Kidney epithelial cell (primary cell): ENCODE measurements at places on chromosomes 16 and 17. TPM values are rescaled to one million over a fixed set of nuclear protein-coding genes. Genes with fewer than 3 reads are reported as not detected.

Gene KRTAP9-4
- total RNA-seq: not detected in 2 replicates

DNA sequence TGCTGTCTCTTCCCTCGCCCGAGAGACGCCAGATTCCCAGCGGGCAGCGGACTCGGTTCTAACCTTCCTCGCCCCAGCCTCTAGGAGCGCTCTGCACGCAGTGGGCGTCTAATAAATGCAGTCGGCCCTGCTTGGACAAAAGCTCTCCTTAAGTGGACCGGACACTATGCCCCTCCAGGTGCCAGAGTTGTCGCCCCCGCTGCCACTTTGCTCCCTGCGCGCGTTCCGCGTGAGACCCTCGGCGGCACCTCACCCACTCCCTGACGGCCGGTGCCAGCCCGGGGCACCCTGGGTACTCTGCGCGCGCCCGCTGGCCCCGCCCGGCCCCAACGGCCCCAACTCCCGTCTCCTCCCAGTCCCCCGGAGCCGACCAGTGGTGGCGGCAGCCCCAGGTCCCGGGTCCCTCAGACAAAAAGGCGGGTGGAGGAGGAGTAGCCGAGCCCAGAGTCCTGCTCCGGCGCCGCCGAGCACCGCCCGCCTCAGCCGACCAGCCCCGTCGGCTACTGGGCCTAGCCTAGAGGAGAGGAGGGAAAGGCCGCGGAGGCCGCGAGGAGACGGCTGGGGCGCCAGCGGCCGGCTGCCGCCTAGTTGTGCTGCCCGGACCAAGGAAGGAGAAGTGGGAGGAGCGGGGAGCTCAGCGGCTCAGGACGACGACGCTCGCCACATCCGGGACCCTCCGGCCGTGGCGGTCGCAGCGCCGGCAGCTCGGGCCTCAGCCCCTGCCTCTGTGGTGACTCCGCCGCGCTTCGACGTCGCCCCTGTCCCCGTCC, 123.0 kb downstream of the GOSR1 start:
- peak; percentile 42 for DNase-seq

DNA sequence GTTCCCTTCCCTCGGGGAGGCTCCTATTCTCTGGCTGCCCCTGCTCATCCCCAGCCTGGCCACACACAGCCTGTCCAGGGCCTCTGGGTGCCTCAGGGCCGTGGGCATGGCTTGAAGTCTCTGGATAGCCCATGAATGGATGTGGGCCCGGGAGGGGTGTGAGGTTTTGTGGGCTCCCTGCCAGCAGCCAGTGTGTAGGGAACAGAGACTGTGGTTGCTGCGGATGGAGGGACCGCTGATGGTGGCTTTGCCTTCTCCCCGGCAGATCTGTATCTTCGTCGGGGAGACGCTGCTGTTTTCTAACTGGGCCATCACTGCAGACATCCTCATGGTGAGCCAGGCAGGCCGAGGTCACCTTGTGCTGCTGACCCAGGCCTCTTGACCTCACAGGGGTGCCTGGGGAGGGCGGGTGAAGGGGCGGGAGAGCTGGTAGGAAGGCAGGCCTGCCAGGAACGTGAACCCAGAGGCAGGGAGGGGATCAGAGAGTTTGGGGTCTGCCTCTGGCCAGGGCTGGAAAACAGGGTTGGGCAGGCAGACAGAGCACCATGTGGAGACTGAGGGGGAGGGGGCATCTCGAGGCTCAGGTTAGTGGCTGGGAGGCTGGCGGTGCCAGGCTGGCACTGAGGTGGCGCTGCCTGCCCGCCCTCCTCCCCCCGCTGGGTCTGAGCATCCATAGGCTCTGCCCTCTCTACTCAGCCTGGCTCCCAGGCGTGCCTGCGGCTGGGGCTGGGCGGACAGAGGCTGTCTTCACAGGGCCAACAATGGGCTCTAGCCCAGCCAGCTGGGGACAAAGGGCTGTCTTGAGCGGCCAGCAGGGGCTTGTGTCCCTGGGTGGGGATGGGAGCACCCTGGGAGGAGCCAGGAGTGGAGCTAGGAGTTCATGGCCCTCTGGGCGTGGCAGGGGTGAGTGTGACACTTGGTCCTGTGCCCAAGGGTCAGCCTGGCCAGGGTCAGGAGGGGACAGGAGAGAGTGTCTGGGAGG, 21.4 kb downstream of the MYBBP1A start:
- no peak for DNase-seq

Gene ARRB2
- total RNA-seq: 5.8 and 6.8 TPM in 2 replicates

DNA sequence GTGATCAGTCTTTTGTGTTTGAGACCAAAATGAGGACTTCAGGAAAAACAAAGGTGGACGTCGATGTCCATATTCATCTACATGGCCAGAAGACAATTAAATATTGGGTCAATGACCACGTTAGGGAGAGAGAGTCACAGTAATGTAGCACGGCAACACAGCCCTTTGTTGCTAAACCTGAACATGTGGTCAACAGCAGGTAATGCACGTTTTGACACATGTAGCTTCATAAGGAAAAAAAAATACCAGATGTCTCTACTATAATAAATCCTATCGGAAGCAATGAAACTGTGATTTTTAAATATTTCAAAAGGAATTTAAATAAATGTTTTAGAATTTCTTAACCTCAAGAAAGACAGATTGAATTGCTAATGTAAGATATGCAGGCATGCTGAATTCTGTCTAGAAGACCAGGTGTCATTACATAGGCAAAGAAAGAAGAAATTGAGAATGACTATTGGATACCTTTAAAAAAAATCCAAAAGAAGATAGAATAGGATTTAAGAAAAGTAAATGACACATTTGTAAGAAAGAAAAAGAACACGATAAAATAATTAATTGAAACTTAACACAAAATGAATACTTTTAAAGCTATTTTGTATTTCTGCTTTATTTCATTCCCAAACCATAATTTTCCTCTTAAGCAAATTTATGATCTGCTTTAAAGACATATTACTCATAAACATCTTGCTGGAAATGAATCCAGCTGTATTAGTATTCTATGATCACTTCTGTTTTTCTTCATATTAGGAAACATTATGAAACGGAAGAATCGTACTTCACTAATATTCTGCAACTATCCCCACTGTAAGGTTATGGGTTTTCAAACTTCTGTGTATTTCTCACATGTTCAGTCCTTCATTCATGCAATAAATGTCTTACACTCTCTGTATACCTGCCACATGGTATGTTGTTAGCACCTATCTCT, 30.1 kb downstream of the ABCA8 start:
- DNase-seq: no peak

- DNase-seq: no peak
Observed at GRCh38 chr16:27273330-27273669, 4.7 kb upstream of the NSMCE1 start.

DNA sequence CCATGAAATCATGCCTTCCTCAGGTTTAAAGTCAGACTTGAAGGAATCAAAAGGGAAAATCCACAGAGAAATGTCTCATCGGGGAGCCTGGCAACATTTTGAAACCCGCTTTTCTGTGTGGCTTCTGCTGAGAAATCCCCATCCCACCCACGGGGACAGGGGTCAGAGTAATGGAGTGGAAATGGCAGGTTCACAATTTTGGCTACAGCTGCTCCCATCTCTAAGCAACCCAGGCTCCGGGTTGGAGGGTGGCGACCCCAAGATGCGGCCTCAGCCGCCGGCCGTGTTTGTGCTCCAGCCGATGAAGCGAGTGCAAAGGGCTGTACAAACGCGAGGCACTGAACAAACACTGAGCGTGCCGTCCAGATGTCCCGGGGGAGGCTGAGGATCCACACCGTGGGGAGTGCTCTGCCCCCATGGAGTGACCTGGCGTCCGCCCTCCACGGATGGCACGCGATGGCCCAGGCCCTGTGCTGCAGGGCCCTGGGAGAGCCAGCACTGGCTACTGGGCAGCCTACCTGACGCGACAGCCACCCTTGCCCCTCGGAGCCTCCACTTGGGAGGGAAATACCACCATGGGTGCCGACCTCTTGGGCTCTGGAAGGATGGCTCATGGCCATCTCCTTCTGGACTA, 22.2 kb downstream of the SLC43A2 start:
- no peak for DNase-seq

- DNase-seq: peak; percentile 93
Observed at GRCh38 chr16:80027007-80027965, 426.7 kb upstream of the MAF start.

GRCh38 chr17:61709567-61709966, 118.5 kb upstream of the NACA2 start:
- DNase-seq: no peak

Gene ZFPM1
- 3.7 and 6.2 TPM in 2 replicates for total RNA-seq

Gene PSMB10
- total RNA-seq: 33.9 and 36.6 TPM in 2 replicates

GRCh38 chr17:30224419-30224960, 11.0 kb downstream of the SLC6A4 start:
- no peak for DNase-seq

GRCh38 chr16:11163761-11164261, 92.2 kb downstream of the SOCS1 start:
- no peak for DNase-seq

DNA sequence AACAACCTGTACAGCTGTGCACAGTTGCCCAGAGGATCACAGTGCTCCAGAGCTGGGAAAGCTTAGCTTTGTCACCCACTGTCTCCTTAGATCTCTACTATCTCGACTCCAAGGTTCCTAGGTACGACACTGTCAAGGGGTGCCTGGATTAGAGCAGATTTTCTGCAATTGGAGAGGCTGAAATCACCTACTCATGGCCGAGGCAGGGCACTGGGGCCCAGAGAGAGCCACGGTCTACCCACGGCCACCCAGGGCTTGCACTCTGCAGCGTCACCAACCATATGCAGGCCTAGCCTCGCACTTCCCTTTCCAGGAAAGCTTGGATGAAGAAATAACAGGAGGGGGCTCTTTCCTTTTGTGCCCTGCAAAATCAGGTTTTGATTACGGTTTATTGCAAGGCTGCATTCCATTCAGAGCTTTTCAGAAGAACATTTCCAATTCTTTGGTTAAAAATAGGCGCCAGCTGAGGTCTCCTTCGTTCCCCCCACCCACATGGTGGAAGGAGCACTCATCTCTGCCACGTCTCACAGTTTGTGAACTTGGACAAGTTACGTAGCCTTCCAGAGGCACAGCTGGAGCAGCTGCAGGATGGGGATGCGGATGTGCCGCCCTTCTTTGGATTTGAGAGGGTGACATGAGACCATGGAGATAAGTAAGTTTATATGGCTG, 80.0 kb downstream of the IRX5 start:
- no peak for DNase-seq

- no peak for DNase-seq
Observed at GRCh38 chr16:1991135-1991551, 1.4 kb downstream of the SYNGR3 start.

Gene STH
- not detected in 2 replicates for total RNA-seq

Gene SEPTIN12
- not detected in 2 replicates for total RNA-seq

Gene NDRG4
- 30.1 and 38.7 TPM in 2 replicates for total RNA-seq

Gene MEOX1
- 0.62 and 2.6 TPM in 2 replicates for total RNA-seq

DNA sequence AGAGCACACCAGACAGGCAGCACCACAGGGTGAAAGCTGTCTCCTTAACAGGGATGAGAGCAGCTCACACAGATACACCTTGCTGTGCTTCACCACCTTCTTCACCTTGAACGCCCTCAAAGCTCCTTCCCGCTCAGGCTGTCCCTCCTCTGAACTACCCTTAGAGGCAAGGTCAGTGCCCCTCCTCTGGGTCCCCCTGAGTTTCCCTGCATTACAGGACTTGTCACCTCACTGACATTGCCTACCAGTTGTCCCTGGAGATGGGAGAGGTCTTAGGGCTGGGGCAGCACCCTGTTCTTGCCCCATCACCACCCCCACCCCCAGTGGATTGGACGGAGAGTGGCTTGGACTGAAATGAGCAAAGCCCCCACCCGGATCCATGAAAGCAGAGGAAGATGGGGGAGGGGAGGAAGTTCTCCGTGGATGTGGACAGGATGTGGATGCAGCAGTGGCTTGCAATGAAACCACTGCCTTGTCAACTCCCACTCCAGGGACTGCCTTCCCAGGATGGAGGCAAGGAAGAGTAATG, 73.2 kb upstream of the CDH5 start:
- no peak for DNase-seq

DNA sequence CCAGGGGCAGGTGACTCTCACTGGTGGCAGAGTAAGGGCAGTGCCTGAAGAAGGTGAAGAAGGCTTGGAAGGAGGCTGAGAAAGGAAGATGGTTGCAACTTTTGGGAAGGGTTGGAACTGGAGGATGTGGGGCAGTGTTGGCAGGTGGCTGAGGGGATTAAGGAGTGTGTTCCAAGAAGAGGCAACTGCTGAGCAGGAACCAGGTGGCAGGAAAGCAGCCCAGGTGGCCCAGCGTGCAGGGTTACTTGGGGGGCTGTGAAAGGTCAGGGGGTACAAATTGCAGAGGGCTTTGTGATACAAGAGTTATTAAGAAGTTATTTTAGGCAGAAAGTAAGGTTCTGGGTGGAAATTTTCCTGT, 28.6 kb downstream of the WSCD1 start:
- no peak for DNase-seq

Gene GINS3
- 5.8 and 6.4 TPM in 2 replicates for total RNA-seq

DNA sequence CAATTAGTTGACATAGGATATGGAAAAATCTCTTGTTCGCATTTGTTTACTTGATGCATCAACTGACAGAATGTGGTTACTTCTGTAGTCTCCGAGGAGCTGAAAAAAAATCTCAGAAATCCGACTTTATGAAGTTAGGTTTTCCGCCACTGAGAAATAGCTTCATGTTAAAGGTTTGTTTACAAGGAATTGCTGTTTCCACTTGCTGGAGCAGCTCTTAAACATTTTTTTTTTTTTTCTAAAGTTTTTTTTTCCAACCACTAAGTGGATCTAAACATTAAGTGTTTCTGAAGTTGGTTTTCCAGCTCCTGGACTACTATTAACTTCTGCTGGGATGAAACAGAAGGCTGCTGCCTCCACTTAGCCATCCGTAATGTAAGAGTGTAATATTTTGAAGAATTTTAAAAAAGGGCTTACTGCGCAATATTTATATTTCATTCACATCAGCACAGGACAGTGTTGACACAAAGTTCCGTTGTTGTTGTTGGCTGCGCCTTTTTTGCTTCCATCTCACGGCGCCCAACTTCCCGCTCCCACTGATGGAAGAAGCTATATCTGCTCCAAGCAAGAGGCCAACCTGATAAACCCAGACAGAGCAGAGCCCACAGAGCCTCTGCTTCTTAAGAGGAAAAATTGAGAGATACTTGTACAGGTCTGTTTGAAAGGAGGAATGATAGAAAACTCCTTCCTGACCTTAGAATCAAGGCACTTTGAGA, 167.7 kb upstream of the KCNJ16 start:
- no peak for DNase-seq

Gene MEIOB
- 5.0 and 6.2 TPM in 2 replicates for total RNA-seq

DNA sequence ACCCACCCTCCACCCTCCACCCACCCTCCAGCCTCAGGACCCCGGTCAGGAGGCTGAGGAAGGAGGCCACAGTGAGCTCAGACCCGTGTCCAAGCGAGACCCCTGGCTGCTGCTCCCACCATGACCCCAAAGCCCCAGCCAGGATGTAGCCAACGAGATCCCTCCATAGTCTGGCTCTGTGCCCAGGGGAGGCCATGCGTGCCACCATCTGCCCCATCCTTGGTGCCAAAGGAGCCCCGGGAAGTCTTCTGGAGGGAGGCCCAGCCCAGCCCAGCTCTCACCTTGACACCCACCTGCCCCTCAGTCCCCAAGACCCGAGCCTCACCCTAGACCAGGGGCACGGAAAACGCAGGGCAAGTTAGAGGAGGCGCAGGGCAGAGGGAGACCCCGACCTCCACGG, 34.2 kb downstream of the PIEZO1 start:
- no peak for DNase-seq

GRCh38 chr16:54519161-54519695, 232.6 kb upstream of the IRX3 start:
- no peak for DNase-seq

- DNase-seq: no peak
Observed at GRCh38 chr16:89375021-89375420, 115.3 kb downstream of the ANKRD11 start.

- DNase-seq: no peak
Observed at GRCh38 chr17:78709119-78709681, 72.9 kb downstream of the CYTH1 start.

Gene TBC1D3D
- not detected in 2 replicates for total RNA-seq
